ENCODE measurements at places on chromosomes 12 and 14.

DNA sequence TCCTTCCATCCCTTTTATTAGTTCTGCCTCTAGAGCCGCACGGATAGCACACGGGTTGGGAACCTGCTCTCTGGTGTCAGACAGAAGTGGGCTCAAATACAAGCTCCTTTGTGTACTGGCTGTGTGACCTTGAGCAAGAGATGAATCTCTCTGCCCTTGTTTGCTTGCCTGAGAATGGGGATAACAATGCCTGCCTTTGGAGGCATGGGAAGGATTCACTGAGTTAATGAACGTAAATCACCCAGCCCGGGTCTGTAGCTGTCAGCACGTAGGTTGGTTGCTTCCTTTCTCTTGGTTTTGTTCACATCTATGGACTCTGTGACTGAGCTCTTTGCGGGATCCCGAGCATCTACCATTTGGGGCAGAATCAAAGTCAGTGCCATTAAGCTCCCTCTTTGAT lies 79.3 kb upstream of the NRXN3 start:
- no peak for DNase-seq

DNA sequence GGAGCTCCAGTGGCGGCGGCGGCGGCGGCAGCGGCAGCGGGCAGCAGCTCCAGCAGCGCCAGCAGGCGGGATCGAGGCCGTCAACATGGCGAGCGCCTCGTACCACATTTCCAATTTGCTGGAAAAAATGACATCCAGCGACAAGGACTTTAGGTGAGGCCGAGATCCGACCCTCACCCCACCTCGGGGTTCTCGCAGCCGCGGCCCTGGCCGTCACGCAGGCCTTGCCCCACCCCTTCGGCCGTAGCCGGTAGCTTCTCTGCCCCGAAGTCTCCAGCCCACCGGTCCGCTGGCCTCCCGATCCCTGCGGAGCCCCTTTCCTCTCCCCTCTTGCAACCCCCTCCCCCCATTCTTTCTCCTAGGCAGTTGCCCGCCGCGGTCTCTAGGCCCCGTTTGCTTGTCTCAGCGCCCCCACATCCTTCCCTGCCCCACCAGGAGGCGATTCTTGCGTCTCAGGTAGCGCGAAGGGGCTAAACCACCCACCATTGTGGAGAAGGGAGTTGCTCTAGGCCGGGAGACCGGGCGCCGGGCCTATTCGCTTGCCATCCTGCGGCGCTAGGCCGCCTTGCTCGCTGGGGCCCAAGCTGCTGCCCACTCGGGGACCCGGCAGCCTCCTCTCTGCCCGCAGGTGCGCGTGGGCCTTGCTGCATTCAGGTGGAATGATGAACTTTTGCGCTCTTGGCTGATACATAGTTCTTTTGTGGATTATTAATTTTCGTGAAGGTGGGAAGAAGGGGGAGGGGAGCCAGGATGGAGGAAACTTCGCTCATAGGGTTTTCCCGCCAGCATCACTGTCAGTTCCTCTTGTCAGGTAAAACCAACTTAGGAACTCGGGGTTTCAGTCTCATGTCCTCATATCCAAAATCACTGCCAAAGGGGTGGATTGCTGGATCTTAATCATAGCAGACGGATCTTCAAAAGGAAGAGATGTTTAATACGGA lies 745 bp downstream of the CAND1 start:
- DNase-seq: peak; percentile 48

GRCh38 chr14:92638904-92639303 lies 109.5 kb downstream of the LGMN start:
- DNase-seq: no peak

DNA sequence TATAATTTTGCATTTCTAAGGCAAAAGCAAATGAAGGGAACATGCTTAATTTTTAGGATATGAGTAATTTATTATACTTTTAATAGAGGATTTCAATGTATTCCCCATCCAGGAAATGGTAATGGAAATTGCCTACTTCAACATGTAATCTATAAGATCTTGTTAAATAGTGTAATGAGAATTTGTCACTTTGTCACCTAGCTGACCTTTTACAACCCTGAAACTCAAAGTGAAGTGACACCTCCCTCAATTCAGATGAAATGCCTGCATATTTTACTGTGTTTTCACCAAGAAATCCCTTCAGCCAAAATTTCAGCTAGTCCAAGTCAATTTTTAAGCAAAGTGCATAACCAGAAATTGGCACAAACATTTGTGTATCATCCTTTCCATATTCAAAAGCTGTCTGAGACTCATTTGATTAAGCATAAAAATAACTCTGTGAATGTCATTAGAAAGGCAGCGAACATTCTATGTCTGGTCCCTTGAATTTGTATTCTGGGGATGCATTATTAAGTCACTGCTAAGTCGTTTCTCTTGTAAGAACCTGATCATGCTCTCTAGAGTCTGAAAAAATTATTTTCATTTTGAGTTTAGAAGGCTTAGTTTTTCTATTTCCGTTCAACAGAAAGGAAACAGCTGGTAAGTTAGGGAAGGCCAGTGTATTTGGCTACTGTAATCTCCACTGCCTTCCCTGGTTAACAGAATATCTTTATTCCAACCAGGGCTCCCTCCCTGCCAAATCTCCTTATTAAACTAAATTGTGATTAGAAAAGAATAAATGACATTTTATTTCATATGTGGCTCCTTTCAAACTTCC lies 100.8 kb downstream of the IGF1 start:
- DNase-seq: no peak

DNA sequence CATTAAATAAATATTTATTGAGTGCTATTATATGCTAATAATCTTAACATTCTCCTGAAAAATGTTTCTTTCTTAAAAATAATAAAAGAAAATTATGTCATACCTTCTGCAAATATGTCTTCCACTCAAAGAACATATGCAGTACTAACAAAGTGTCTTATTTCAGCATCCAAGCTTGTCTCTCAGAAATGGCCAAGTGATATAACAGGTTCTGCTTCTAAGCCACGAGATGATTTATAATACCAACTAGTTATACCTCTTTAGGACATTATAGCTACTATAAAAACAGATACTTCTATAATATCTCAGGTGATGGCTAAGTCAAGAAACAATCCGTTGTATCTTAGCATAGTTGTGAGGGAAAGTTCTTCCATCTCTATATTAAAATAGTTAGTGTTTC lies 128.1 kb upstream of the ARID2 start:
- no peak for DNase-seq

GRCh38 chr12:55697686-55698085 lies 10.0 kb downstream of the ITGA7 start:
- DNase-seq: no peak

DNA sequence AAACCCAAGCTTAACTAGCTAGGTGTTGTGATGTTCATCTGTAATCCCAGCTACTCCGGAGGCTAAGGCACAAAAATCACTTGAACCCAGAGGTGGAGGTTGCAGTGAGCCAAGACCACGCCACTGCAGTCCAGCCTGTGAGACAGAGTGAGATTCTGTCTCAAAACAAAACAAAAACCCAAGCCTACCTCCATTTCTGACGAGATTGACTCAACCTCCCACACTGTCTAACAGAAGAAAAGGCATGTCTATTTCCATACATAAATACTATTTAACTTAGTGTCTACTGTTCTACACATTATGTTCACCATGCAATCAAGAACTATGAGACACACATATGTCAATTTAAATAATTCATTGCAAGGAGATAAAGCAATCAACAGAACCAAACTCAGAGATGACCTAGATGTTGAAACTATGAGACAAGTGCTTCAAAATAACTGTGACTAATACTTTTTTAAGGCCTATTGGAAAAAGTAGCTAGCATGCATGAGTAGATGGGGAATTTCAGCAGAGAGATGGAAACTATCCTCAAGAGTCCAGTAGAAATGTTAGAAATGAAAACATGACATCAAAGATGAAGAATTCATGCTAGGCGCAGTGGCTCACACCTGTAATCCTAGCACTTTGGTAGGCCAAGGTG lies 75.9 kb upstream of the DHRS4 start:
- peak; percentile 6 for DNase-seq

DNA sequence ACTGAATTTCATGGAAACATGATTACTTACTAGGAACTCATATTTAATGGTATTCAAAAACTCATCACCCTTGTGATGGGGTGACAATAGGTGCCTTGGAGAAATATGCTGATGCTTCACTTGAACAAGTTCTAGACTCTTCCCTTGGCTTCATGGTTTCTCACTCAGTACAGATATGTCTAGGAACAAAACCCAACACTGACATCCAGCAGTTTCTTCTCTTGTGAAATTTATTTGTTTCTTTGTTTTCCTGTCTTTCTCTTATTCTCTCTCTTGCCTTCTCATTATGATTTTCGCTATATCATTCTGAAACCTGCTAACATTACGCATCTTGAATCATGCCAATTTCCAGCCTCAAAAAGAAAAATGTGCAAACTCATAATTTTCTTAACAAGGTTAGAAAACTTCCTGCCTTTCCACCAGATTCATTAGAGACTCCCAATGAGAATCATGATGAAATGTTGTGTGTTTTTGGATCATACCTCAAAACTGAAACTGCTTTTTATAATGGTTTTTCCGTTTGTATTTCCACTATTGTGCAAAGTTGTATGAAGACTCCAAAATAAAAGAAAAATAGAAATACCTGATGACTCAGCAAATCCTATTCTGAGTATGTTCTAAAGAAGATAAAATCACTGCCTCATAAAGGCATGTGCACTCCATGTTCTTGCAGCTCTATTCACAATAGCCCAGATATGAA lies 1021.5 kb downstream of the TMEM121 start:
- DNase-seq: peak; percentile 55

- DNase-seq: no peak
Observed at GRCh38 chr14:50072395-50072794, 44.0 kb downstream of the VCPKMT start.

DNA sequence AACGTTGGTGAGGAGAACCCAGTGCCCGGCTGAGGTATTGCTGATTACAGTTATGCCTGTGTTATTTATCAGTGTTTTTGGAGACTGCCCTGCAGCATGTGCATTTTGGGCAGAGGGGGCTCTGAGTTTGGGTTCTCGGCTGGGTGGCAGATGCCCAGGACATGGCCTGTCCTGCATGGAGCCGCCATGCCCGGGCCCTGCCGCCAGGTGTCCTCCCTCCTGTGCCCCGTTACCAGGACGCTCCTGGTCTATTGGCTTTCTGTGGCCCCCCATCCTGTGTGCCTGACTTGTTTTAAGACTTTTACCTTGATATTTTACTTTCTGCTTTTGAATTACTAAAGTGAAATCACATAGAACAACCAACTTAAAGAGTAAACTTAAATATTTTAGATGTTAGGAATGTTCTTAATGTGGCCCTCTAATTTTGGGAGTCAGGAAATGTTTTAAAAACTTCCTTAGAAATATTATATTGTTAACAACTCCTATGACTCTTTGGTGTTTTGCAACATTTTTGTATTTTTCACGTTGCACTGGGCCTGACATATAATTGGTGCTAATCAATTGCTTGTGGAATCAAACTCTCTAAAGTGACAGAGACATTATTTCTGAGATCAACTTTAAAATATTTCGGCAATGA lies 51.8 kb downstream of the PRIMA1 start:
- no peak for DNase-seq

DNA sequence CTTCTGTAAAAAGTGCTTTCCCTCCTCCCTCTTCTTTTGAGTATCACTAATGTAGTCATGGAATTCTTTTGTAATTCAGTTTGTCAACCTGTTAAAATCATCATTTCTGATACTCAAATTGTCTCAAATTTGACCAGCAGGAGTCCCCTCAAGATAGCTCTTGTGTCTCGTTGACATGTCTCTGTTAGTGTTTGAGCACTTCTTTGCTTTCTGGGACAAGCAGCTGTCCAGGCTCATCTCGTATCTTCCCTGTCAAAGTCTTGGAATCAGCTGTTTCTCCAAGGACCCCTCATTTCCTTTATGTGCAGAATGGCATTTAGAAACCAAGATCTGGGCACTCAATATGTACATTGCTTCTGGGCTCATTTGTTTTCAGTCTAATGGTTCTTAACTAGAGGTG lies 10.7 kb downstream of the CIPC start:
- DNase-seq: no peak

- no peak for DNase-seq
Observed at GRCh38 chr14:84804895-84805294, 725.0 kb upstream of the FLRT2 start.

- no peak for DNase-seq
Observed at GRCh38 chr14:102095871-102096568, 9.2 kb upstream of the HSP90AA1 start.

GRCh38 chr12:25119020-25119419 lies 75.9 kb downstream of the DNAI7 start:
- no peak for DNase-seq

Measured in suppressor macrophage treated with lipopolysaccharide for 1 hour (primary cell).